ENCODE measurements at places on chromosomes 16 and 17.

DNA sequence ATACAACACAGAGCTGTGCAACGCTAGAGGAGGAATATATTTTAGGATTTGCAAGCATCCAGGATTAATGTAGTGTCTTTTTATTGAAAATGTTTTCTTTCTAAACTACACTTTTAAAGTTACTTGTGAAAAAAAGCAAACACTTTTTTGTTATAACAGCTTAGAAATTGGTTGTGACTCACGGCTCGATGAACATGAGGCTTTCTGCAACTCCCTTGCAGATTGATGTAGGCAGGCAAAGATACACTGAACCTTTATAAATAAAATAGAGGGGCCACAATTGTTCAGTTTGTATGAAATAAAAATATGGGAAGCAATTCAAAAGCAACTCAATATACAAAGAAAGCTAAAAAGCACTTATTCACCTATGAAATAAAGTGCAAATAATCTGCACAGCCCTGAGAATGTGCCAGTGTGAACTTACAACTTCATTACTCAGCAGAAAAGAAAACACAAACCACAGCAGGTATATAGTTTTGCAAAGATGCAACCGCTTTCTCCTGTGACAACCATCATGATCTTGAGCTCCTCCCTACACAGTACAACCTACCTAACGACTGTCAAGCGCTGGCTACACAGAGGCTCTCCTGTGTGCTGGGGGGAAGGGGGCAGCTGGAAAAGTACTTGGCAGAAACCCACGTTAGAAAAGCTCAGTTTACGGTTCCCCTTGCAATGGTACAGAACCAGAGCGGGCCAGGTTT is 948 bp downstream of the LUC7L start:
- no peak for DNase-seq

DNA sequence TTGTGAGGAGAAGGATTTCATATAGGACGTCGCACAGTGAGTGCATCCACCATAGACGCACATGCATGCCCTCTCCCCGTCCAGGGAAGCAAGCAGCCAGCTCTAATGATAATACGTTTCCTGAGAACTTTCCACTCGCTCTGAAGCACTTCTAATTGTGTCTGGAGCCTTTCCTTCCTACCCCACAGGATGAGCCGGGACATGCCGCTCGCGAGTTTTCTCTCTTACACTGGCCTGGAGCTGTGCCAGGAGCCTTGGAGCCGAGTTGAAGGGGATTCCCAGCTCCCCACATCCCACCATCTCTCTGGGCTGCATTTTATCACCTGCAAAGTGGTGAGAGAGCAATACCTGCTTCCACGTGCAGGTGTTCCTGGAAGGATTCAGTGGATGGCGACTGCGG is 368.1 kb downstream of the C16orf95 start:
- no peak for DNase-seq

DNA sequence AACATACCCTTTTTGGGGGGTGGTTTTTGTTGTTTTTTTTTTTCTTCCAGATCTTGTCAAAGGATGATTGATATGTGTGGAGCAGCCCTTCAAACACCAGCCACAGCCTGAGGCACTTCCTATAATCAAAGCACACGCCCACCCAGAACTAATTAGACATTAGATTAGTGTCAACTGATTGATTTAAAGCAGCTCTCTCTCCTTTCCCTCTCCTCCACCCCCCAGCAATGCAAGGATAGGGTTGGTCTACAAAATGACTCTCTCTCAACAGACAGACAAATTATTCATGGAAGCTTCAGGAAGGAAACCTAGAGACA is 250.3 kb upstream of the SOX9 start:
- DNase-seq, result no peak

- peak; percentile 71 for DNase-seq
Observed at GRCh38 chr16:67415872-67416793, at the start of gene ZDHHC1. Gene ZDHHC1 (minus strand): TSS chr16:67416477. CDS start chr16:67407775, 8,702 bp downstream.

DNA sequence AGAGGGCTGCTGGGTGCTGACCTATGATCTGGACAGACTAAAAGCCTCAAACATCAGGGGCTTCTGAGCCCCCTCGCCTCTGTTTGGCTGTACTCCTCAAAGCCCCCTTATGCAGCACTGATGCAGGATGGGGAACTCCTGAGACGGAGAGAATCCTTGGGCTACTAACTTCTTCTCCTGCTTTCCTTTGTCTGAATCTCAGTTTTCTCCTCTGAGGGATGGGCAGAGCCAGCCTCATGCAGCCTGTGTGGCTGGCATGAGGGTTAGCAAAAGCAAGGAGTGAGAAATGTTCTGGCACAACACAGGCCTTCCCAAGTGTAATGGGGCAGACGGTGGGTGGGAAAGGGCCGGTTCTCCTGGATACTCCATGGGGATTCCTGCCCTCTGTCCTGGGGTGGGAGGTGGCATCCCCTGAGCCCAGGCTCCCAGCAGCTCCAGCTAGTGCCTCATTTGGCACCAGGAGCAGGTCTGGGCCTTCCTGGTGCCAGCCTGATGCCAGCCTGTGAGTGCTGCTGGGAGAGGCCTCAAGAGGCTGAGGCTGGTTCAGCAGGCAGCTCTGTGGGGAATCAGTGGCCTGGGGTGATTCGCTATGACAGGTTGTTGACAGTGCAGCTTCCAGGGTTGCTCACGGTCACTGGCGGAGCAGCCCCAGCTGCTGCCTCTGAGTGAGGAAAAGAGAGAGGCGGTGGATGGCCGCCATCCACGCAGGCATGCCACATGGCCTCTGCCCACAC is 4.0 kb upstream of the BRD7 start:
- peak; percentile 54 for DNase-seq

DNA sequence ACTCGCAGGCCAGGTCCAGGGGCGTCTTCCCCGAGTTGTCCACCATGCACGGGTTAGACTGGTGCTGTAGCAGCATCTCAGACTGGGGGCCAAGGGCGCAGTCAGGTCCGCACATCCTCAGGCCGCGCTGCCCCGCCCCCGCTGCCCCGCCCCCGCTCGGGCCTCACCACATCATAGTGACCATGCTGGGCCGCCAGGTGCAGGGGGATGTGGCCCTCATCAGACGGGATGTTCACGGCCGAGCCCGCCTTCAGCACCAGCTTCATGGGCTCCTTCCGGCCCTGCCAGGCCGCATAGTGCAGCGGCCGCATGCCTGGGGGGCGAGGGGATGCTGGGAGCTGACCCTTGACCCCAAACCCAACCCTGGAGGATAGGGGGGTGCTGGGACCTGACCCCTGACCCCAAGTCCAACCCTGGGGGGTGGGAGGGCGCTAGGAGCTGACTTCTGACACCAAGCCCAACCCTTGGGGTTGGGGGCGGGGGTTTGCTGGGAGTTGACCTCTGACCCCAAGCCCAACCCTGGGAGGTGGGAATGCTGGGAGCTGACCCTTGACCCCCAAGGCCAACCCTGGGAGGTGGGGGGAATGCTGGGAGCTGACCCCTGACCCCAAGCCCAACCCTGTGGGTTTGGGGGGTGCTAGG is 7.0 kb downstream of the CASKIN1 start:
- no peak for DNase-seq

DNA sequence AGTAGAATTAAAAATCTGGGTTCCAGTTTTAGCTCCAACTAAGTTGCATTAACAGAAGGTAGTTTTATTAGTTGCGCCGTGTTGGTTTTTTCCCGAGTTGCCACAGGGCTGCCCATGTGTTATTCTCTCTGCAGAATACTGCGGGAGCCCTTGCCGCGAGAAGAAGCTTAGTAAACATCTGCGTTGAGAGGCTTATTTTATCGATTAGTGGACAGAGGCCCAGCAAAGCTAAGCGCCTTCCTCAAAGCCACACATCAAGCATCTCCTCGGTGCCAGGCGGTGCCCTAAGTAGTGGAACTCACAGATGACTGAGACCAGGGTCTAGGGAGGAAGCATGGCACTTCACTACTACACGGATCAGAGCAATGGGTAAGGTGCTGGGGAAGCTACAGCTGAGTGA is 212.3 kb upstream of the IRX5 start:
- no peak for DNase-seq
